ENCODE measurements at places on chromosomes 11 and 22.

DNA sequence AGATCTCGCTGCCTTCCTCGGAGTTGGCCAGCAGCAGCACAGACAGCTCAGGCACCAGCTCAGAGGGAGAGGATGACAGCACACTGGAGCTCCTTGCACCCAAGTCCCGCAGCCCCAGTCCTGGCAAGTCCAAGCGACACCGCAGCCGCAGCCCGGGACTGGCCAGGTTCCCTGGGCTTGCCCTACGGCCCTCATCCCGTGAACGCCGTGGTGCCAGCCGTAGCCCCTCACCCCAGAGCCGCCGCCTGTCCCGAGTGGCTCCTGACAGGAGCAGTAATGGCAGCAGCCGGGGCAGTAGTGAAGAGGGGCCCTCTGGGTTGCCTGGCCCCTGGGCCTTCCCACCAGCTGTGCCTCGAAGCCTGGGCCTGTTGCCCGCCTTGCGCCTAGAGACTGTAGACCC, 6.4 kb downstream of the PLA2G3 start:
- no peak for DNase-seq

GRCh38 chr22:19868773-19869471, 14.2 kb upstream of the GNB1L start:
- DNase-seq: no peak

DNA sequence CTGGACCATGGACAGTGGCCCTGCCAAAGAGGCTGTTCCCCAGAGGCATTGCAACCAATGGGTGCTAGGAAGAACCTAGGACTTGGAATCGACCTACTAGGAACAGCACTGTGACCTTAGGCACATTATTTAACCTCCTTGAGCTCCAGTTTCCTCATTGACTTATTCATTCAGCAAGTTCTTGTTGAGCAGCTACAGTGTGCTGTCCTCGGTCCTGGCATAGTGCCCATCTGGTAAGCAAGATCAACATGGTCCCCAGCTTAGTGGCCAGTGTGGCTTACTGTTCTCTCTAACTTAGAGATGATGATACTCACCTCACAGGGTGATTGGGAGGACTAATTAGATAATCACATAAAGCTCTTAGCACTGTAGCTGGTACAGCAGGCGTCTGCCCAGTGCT, 8.2 kb downstream of the ABCG4 start:
- DNase-seq: no peak

DNA sequence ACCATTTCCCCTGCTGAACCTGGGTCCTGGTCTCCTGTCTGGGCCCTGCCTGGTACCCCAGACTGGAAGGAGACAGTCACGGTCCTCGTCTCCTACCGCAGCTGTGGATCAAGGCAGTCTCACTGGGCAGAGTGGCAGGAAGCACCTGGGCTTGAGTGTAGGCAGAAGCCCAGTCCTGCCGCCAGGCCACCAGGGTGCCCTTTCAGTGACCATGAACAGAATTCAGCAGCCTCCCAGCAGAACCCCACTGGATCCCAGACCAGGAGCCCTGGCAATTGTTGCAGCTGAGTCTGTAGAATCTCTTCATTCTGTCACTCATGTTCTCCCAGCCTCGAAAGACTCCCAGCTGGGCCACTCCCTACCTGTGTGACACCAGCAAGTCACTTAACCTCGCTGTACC, 25.5 kb upstream of the CREB3L1 start:
- no peak for DNase-seq

GRCh38 chr11:76284161-76284560, 77.9 kb upstream of the WNT11 start:
- DNase-seq: no peak
